ENCODE measurements at places on chromosomes 6 and 20. TPM values are rescaled to one million over a fixed set of nuclear protein-coding genes. Genes with fewer than 3 reads are reported as not detected.
A peak's percentile ranks its signal among the peaks of the same experiment; 100 is the strongest.

DNA sequence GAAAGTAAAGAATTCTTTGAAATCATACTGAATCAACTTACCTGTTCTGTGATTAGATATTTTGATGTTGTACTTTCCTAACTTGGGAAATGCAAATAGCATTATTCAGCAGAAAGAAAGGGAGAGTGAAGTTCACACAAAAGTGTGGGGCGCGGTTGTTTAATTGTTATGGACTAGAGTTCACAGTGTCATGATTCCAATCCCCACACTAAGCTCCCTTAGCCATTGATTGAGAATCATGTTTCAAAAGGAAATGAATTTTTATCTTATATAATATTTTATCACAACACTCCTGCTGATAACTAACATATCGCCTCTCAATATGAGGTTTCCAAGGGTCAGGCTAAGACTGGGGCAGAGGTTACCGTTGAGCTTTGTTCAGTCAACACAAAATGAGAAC lies 3.0 kb upstream of the GSTA5 start:
- peak; percentile 18 for DNase-seq

GRCh38 chr6:101738481-101738880 lies 345.0 kb downstream of the GRIK2 start:
- no peak for DNase-seq

DNA sequence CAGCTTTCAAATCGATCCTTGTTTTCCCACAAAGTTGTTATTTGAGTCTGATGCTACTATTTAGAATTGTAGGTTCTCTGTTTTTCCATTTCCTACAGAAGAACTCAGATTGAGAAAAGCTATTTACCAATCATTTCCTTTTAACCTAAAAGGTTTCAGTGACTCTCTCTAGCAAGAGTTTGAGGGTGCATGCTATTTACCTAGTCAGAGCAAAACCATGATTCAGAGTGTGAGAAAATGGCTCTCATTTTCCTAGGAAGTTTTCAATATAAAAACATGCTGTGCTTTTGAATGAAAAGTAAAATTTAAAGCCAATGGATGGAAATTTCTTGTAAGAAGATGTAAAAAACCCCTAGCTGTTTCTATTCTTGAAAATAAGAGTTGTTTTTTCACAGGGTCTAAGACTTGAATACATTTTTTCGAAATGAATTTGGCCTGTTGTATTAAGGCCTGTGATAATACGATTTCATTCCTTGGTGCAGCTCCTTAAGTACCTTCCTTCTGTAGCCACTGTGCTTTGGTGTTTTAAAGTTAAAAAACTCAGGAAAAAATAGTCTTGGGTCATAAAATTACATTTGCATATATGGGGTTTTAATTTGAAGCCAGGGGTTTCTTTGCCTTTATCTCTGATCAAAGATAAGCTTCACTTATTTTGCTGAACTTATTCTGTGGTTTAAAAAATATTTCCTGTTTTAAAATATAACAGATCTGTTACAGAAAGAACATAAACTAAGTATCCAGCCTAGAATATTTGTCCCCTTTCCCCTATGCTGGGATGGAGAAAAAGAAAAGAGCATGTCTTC lies 18.0 kb upstream of the RSPH3 start:
- no peak for DNase-seq

DNA sequence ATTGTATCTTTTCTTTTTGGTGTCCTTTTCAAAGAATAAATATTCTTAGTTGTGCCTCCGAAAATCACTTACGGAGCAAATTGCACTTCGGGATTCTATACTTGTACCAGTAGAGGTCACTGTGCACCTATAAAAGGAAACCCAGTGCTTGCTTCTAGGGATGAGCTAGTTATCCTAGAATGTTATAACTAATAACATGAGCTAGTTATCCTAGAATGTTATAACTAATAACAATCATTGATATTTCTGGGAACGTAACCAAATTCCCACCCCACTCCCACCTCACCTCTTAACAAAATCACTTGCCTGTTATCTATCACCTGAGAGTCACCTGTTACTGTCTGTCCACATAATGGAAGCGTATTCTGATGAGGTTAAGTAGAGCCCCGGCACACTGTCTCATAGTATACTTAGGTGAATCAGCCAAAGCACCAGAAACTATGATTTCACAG lies 126.9 kb upstream of the TIAM2 start:
- peak; percentile 50 for DNase-seq

DNA sequence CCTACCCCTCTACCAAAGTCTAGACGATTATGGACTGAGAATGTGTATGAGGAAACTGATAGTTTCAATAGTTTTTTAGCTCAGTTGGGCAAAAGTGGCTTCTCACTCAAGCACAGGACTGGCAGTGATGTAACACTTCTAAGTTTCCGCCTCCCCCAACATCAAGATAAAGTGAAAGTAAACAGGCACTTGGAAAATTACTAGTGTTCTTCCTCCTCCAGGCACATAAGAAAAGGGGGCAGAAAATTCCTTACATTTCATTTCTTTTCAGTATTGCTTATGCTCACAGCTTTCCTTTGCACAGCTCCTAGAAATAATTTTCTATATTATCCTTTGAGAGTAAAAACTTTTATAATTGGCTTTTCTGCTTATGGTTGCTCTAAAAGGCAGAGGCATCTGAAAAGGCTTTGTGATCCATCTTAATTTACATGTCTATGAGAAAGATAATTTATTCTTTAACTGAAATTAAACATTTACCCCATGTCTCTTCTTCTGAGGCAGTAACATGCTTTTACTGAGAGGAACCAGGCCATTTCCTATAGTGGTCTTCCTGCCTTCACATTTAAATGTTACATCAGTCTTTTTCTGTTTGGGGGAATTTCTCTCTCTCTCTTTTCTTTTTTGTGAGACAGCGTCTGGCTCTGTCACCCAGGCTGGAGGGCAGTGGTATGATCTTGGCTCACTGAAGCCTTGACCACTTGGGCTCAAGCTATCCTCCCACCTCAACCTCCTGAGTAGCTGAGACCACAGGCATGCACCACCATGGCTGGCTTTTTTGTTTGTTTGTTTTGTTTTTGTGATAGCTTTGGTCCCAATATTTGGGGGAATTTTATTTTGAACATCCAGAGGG lies 65.0 kb upstream of the EEF1A1 start:
- DNase-seq, result peak; percentile 87

DNA sequence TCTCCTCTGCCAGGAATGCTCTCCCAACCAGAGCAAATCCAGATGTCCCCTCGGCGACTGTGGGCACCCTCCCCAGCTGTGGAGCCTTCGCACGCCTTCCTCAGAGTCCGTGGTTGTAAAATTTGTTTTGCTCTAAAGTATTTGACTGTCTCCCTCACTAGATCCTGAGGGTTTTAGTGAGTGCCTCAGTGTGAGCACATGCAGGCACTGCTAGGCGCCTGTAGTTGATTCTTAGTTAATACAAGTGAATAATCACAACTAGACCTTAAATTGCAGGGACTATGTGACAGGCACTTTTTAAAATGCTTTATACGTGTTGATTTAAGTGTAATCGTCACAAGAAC lies 680 bp upstream of the MTCH1 start:
- DNase-seq, result no peak

GRCh38 chr6:12952318-12952717 lies 235.8 kb downstream of the PHACTR1 start:
- no peak for DNase-seq

GPR6 gene
- not detected for polyA plus RNA-seq

SFTA2 gene
- polyA plus RNA-seq, result 0.70 TPM

All from large intestine (tissue), 12 donors.